ENCODE measurements at places on chromosomes 6 and 20. TPM values are rescaled to one million over a fixed set of nuclear protein-coding genes. Genes with fewer than 3 reads are reported as not detected.
A peak's percentile ranks its signal among the peaks of the same experiment; 100 is the strongest.

DNA sequence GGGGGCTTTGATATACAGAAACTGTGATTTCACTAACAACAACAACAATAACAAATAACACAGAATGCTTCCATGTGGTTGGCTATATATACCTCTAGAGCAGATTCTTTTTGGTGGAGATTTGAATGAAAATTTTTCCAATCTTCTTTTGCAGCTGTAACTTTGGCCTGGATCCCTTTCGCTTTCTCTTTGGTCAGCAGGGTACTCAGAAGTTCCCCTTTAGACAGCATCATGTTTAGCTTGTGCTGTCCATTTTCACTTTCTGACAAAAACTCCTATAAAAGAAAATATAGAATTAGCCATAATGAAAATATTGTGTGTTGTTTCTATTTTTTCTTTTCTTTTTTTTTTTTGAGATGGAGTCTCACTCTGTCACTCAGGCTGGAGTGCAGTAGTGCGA lies 264.2 kb downstream of the SYNE1 start:
- no peak for DNase-seq

- peak; percentile 71 for DNase-seq
These were observed 51.7 kb downstream of the CHMP4B start for GRCh38 chr20:33862709-33863403.

DNA sequence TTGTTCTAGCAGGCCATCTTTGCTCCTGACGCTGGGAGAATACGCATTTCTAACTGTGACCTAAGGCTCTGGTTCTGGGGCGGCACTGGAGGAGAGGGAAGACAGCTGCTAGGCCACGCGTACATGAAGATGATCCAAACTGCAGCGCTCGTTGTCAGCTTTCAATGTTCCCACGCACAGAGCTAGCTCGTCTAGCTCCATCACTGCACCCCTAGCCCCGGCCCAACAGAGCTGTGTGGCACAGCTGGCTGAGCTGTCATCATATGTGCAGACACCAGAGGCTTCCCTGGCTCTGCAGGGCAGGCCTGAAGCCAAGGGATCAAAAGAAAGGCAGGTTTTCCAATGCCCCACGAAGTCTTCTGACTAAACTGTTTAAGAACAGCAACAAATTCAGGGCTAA lies 124.7 kb downstream of the IRF4 start:
- DNase-seq, result no peak

GRCh38 chr20:62894261-62894660 lies 32.0 kb downstream of the DIDO1 start:
- no peak for DNase-seq

- DNase-seq, result no peak
These were observed 8.4 kb upstream of the IRF4 start for GRCh38 chr6:382883-383810.

- no peak for DNase-seq
These were observed 963 bp downstream of the FOXF2 start for GRCh38 chr6:1390133-1390945.

- no peak for DNase-seq
These were observed 25.9 kb upstream of the PTCHD4 start for GRCh38 chr6:48136856-48137255.

- DNase-seq, result no peak
These were observed 9.0 kb upstream of the NRSN1 start for GRCh38 chr6:24117021-24117420.

- DNase-seq, result no peak
These were observed 36.9 kb upstream of the ID1 start for GRCh38 chr20:31568041-31568731.

- no peak for DNase-seq
These were observed 504.0 kb upstream of the ARID1B start for GRCh38 chr6:156273065-156273711.

GRCh38 chr20:53447316-53447715 lies 146.3 kb downstream of the ZNF217 start:
- DNase-seq, result no peak

DNA sequence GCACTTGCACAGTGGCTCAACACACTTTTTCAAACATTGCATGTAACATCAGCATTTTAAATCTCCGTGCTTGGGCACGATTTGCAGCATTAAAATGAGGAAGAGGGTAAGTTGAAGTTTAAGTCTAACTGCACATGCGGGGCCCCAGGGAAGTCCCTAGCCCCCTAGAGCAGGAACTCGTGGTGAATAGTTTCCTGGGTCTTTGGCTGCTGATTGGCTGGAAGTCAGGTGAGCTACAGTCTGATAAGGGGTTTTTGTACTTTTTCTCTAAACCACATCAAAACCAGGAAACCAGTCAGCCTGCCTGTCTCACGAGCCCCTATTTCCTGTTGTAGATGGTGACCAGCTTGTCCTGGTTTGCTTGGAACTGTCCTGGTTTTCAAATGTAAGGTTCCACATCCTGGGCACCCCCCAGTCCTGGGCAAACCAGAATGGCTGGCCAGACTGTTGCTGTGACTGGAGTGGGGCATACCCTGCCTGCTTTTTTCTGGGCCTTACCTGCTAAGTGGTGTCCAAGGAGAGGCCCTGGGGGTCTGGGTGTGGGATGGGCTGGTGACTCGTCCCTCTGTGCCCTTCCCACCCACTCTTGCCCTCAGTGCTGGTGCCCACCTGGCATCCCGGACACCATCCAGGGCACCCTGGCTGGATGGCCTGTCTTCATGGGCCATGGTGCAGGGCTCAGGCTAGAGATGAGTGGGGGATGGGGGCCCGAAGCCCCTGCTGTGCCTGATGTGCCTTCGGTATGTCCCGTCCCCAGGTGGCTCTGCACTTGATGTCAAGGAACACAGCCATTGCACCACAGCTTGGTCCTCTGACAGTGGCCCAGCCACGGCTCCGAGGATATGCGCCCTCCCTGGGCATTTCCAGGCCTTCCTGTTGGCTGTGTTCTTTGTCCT lies 31.8 kb downstream of the SUN5 start:
- no peak for DNase-seq

GRCh38 chr6:130858054-130858453 lies 30.8 kb downstream of the SMLR1 start:
- DNase-seq, result no peak

GRCh38 chr20:17904027-17904426 lies 64.6 kb downstream of the SNX5 start:
- DNase-seq, result no peak

- no peak for DNase-seq
These were observed 61.4 kb upstream of the SLC22A1 start for GRCh38 chr6:160060221-160060620.

DNA sequence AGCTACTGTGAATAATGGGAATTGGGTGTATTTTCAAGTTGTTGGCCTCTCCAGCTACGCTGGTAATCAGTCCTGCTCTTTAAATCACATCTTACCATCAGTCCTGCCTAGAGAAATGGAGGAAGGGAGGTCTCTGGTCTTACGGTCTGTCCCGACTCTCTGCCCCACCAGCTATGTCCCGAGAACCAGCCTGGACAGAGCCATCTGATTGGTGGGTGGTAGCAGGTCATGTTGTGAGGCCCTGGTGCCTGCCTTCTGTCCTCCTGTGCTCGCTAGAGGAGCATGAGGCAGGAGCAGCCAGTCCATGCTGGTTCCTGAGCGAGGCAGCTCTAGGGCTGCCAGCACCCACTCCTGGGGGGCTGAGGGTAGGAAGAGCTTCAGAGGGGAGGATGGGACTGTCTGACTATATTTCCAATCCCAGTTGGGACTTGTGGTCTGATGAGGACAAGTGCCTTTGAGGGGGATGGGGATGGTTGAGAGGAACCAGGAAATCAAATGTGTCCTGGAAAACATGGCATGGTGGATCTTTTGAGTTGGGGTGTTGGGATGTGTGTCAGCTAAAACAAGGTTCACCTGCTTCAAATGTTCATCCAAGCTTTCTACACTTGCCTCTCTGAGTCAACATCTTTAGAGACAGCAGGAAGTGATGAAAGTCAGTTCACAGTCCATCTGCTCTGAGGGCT lies 33.0 kb downstream of the SYNJ2 start:
- DNase-seq, result no peak

GRCh38 chr6:164916087-164916486 lies 393.3 kb downstream of the C6orf118 start:
- DNase-seq, result no peak

- no peak for DNase-seq
These were observed 125.9 kb upstream of the PRSS16 start for GRCh38 chr6:27121640-27122039.

RSPO3 gene
- 8.0 TPM for polyA plus RNA-seq

MAP3K5 gene
- 7.1 TPM for polyA plus RNA-seq

CGA gene
- not detected for polyA plus RNA-seq

SMPDL3A gene
- 38.8 TPM for polyA plus RNA-seq

GCNT2 gene
- 20.5 TPM for polyA plus RNA-seq

POPDC3 gene
- polyA plus RNA-seq, result 3.8 TPM

RAD21L1 gene
- polyA plus RNA-seq, result not detected
